ENCODE measurements at places on chromosomes 6 and 20.

DNA sequence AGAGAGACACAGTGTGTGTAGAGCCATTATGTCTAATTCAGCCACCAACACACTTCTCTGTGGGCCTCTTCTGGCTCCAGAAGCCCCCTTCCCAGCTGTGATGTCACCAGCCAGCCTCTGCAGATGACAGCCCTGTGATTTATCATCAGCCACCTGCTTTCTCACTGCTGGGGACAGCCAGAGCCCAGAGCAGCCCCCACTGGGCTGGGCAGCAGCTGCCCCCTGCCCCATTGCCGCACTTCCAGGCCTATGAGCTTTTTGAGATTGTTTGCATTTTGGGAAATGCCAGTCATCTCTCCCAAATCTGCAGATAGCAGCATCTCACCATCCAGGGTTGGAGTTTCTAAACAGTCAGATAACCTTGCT lies 21.9 kb upstream of the STX16 start:
- DNase-seq, result no peak

DNA sequence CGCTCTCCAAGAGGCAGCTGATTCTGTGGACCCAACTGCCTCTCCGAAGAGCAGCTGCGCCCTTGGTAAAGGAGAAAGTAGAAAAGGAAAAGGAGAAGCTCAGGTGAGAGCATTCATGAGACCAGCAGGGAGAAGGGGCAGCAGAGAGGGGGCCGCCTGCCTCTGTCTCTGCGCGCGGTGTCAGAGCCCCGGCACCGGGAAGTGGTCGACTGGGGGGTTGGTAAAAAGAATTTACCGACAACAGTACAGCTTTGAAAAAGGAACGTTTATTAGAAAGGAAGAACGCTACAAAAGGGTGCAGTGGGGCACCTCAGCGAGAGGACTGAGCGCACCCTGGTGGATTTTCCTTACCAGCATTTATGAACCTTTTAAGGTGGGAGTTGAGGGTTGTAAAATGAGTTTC lies 61.9 kb downstream of the GPR6 start:
- peak; percentile 45 for DNase-seq

GRCh38 chr6:35599761-35600658 lies 87.3 kb upstream of the TULP1 start:
- no peak for DNase-seq

DNA sequence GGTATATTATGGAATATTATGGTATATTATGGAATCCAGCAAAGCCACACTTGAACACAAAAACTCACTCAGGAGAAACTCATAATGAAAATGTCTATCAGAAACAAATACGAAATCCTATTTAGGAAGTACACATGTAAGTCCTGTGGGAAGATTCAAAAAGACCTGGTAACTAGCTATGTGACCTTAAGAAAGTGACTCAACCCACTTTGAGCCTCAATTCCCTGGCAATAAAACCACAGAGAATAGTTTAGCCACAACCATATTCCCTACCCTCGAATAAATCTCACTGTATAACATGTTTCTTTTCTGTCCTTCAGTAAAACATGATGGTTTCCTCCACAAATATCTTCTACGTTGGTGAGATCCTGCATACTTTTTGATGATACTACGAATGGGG lies 56.4 kb downstream of the ZMYND8 start:
- no peak for DNase-seq

Data from activated naive CD8-positive, alpha-beta T cell treated with anti-CD3 and anti-CD28 coated beads for 36 hours (primary cell).